ENCODE measurements at places on chromosomes 11 and 22. TPM values are rescaled to one million over a fixed set of nuclear protein-coding genes. Genes with fewer than 3 reads are reported as not detected.

GRCh38 chr11:72378704-72379383, 55.5 kb downstream of the CLPB start:
- H3K36me3 ChIP-seq = peaks cover 6% of the 10 kb centered on the region
- DNase-seq = no peak
- no peaks in the 10 kb centered on the region for H3K27me3 ChIP-seq
- H3K4me1 ChIP-seq = no peaks in the 10 kb centered on the region

The ACRV1 gene
- not detected for total RNA-seq

- no peaks in the 10 kb centered on the region for H3K27me3 ChIP-seq
- H3K36me3 ChIP-seq = no peaks in the 10 kb centered on the region
- H3K4me1 ChIP-seq = no peaks in the 10 kb centered on the region
- no peak overlapping the region for H3K4me3 ChIP-seq
- no peak for DNase-seq
Measured at GRCh38 chr11:40037005-40037404, 1422.4 kb downstream of the LRRC4C start.

The PRRG4 gene
- 0.90 TPM for total RNA-seq

DNA sequence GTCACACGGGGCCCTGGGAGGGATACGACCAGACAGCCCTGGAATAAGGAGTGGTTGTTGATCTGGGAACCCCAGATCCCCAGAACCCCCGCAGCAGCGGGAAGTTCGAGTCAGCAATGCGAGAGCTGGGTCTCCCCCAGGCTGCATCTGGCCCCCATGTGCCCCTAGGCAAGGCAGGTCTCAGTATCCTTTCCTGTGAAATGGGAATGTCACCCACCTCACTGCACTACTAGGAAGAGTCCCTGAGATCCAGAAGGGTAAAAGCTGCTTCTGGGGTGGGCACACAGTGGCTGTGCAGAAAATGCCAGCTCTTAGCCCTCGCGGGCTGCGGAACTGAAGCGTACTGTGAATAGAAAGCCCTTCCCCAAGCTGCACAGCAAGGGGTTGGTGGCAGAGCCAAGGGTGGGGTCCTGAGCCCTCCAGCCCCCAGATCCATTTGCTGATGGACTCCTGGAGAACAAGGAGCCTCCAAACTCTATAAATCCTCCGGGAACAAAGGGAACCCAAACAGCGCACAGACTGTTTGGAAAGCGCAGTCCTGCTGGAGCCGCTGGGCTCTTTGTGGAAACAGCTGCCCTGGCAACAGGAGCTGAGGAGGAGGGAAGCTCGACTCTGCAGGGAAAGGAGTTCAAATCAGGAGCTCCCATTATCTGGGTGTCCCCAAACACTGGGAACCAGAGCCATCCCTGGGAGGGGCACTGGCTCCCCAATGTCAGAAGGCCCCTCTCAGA, 68.2 kb upstream of the SHISAL1 start:
- H3K27ac ChIP-seq = no peak overlapping the region
- peaks cover 3% of the 10 kb centered on the region for H3K36me3 ChIP-seq
- H3K4me3 ChIP-seq = no peak overlapping the region

DNA sequence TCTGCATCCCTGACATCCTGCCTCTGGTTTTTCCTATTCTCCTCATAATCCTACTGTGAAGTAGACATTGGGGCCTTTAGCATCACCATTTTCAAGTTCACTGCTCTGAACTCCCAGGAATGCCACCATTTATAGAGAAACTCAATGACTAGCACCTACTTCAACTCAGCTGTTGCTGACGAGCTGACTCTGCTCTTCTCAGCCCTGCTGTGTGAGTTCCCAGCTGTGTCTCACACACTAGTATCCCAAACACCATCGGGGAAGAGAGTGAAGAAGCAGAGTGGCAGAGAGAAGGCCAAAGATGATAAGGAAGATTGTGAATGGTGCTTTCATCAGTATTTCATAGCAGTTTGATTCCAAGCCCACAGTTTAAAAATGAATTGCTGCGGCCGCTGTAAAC, 71.9 kb downstream of the PLEKHA7 start:
- peaks cover 5% of the 10 kb centered on the region for H3K4me1 ChIP-seq
- no peaks in the 10 kb centered on the region for H3K27me3 ChIP-seq
- no peak for DNase-seq
- no peaks in the 10 kb centered on the region for H3K36me3 ChIP-seq
- H3K4me3 ChIP-seq = no peak overlapping the region

The CDHR5 gene
- not detected for total RNA-seq

GRCh38 chr22:19816372-19817119, 38.1 kb downstream of the GNB1L start:
- H3K27me3 ChIP-seq = no peaks in the 10 kb centered on the region
- no peaks in the 10 kb centered on the region for H3K4me1 ChIP-seq
- no peak overlapping the region for H3K27ac ChIP-seq
- peaks cover 3% of the 10 kb centered on the region for H3K36me3 ChIP-seq
- no peak overlapping the region for H3K4me3 ChIP-seq
- no peak for DNase-seq

DNA sequence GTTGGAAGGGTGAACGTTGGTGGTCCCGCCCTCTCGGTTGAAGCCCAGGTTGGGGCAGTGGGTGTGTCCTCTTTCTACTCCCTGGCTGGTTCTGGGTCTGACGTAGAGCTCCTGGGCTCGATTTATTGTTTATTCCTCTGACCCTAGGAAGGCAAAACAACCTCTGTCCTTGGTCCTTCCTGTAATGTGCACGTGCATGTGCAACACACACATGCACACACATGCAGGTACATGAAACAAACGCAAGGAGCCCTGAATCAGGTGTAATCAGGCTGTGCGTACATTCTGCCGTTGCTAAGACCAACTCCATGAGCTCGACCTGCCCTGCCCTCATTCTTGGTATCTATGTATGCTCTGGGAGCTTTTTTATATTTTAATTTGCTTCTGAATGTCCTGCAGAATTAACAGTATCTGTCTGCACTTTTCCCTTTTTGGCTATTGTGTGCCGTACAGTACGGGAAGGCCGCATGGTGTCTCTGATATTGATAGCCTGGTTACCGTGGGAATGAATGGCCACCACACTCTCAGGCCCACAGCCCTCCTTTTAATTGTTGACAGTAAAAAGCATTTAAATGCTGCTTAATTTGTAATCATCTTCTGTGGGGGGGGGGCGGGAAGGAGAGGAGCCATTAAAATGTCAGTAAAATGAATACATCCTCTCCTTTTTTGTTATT, 66.0 kb upstream of the NNMT start:
- H3K36me3 ChIP-seq = no peaks in the 10 kb centered on the region
- H3K27ac ChIP-seq = no peak overlapping the region
- DNase-seq = no peak
- H3K27me3 ChIP-seq = no peaks in the 10 kb centered on the region
- no peak overlapping the region for H3K4me3 ChIP-seq

GRCh38 chr11:28759311-28759710, 651.1 kb downstream of the METTL15 start:
- H3K4me3 ChIP-seq = no peak overlapping the region
- no peaks in the 10 kb centered on the region for H3K4me1 ChIP-seq
- no peaks in the 10 kb centered on the region for H3K27me3 ChIP-seq
- no peak overlapping the region for H3K27ac ChIP-seq
- no peak for DNase-seq

DNA sequence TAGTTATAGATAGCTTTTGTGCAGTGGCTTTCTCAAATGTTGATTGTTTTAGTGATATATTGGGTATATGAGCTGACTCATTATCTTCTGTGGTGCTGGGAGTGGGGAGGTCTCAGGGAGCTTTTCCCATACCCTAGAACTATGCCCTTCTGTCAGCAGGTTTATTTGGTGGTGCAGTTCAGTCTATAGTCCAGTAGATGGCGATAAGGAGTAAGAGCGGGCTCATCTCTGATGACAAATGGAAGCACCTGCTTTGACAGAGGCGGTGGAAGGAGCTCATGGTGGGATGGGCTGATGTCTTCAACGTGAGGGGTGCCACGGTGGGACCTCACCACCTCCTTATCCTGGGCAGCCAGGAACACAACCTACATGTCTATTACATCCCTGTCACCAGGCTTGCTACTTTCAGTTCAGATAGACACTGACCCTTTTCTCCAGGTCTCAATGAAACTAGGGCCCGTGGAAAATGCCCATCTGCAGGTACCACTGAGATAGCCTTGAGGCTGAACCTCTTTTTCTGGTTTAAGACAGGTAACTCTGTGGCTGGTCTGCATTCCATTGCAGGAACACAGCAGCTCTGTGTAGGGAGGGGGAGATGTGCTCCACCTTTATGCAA, 13.0 kb upstream of the OR6A2 start:
- DNase-seq = peak; percentile 23
- H3K27ac ChIP-seq = no peak overlapping the region
- no peak overlapping the region for H3K4me3 ChIP-seq
- H3K27me3 ChIP-seq = peaks cover 41% of the 10 kb centered on the region
- H3K36me3 ChIP-seq = no peaks in the 10 kb centered on the region

DNA sequence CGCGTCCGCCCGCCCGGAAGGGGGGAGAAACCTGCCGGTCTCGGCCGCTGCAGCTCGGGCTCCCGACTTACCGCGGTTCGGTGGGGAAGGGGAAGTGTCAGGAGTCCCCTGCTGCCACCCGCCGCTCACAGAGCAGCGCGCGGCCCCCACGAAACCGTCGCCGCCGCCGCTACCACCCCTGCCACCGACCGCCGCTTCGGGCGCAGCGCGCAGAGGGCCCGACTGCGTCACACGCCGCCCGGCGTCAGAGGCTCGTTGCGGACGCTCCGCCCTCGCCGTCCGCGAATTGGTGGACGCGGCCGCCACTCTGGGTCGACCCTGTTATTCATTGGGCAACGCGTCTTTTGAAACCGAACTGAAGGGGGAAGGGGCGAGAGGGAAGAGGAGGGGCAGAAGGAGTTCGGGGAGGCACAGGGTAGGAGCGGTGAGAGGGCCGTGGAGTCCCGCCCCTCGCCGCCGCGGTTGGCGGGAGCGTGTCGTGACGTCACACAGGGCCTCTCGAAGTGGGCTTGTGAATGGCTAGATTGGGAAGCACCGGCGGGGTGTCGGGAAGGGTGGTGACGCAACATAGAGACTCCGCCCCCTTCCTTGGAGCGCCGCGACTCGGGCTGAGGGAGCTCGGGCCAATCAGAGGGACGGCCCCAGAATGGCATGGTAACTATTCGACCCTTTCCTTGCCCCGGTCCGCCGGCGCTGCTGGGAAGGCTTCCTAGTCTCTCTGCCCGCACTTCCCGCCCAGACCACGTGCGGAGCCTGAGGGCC, at the start of gene NUP98:
Gene NUP98 (minus strand): TSS at position 226 of the 762 bp plus-strand sequence. CDS start 15,437 bp downstream, outside the sequence.
- H3K27ac ChIP-seq = peak within 1 kb of the TSS; percentile 100
- DNase-seq = peak; percentile 100
- peaks cover 4% of the 10 kb centered on the region for H3K27me3 ChIP-seq
- H3K36me3 ChIP-seq = peaks cover 40% of the 10 kb centered on the region
- H3K4me1 ChIP-seq = peaks cover 38% of the 10 kb centered on the region
- peak within 1 kb of the TSS; percentile 88 for H3K4me3 ChIP-seq

- no peaks in the 10 kb centered on the region for H3K27me3 ChIP-seq
- no peaks in the 10 kb centered on the region for H3K4me1 ChIP-seq
- no peaks in the 10 kb centered on the region for H3K36me3 ChIP-seq
- no peak overlapping the region for H3K4me3 ChIP-seq
- DNase-seq = no peak
- H3K27ac ChIP-seq = no peak overlapping the region
Measured at GRCh38 chr22:19991395-19991644, 25.3 kb downstream of the ARVCF start.

DNA sequence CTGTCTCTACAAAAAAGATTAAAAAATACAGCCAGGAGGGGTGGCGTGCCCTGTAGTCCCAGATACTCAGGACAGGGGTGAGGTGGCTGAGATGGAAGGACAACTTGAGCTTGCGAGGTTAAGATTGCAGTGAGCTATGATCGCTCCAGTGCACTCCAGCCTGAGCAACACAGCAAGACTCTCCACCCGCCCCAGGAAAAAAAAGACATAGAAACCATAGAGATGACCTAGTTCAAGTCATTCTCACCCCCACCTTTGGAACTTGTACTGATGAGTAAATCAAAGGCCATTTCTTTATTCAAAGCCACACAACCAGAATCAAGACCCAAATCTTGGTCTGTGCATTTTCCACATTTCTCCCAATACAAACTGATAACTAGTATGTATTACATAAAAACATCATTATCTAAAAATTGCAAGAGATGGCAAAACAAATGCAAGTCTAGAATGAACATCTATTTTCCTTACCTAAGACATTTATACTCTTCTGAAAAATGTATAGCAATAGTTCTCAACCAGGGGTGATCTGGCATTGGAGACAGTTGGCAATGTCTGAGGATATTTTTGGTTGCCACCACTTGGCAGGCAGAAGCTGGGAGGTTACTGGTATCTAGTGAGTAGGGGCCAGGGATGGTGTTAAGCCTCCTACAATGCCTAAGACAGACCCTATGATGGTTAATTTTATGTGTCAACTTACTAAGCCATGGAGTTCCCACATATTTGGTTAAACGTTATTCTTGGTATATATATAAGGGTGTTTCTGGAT, 34.6 kb downstream of the LGR4 start:
- no peaks in the 10 kb centered on the region for H3K36me3 ChIP-seq
- H3K27ac ChIP-seq = no peak overlapping the region
- H3K27me3 ChIP-seq = peaks cover 9% of the 10 kb centered on the region
- no peak for DNase-seq
- H3K4me3 ChIP-seq = no peak overlapping the region

DNA sequence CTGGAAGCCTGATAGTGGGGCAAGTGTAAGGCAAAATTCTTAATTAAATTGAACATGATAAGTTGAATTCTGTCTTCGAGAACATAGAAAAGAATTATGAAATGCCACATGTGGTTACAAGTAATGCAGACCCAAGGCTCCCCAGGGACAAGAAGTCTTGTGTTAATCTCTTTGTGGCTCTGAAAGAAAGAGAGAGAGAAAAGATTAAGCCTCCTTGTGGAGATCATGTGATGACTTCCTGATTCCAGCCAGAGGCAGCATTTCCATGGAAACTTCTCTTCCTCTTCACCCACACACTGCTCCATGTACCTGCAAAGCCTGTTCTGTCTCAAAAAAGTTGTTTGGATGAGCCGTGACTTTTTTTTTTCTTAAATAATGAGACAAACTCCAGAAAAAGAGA, 1.9 kb upstream of the TYR start:
- no peak overlapping the region for H3K27ac ChIP-seq
- DNase-seq = no peak
- H3K27me3 ChIP-seq = no peaks in the 10 kb centered on the region
- H3K4me3 ChIP-seq = no peak overlapping the region
